ENCODE measurements at places on chromosomes 13 and 19. TPM values are rescaled to one million over a fixed set of nuclear protein-coding genes. Genes with fewer than 3 reads are reported as not detected.
A peak's percentile ranks its signal among the peaks of the same experiment; 100 is the strongest.

Gene ENOX1
- 17.6 TPM for total RNA-seq

- H3K36me3 ChIP-seq = no peaks in the 10 kb centered on the region
- no peaks in the 10 kb centered on the region for H3K4me1 ChIP-seq
- H3K27me3 ChIP-seq = no peaks in the 10 kb centered on the region
- no peak overlapping the region for H3K27ac ChIP-seq
- no peak for DNase-seq
Observed at GRCh38 chr13:71240911-71241310, 626.1 kb downstream of the DACH1 start.

DNA sequence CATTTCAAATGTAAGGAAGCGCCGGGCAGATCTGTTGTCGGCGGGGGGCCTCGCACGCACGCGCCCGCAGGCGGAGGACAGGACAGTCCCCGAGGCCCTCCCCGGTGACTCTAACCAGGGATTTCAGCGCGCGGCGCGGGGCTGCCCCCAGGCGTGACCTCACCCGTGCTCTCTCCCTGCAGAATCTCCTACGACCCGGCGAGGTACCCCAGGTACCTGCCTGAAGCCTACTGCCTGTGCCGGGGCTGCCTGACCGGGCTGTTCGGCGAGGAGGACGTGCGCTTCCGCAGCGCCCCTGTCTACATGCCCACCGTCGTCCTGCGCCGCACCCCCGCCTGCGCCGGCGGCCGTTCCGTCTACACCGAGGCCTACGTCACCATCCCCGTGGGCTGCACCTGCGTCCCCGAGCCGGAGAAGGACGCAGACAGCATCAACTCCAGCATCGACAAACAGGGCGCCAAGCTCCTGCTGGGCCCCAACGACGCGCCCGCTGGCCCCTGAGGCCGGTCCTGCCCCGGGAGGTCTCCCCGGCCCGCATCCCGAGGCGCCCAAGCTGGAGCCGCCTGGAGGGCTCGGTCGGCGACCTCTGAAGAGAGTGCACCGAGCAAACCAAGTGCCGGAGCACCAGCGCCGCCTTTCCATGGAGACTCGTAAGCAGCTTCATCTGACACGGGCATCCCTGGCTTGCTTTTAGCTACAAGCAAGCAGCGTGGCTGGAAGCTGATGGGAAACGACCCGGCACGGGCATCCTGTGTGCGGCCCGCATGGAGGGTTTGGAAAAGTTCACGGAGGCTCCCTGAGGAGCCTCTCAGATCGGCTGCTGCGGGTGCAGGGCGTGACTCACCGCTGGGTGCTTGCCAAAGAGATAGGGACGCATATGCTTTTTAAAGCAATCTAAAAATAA, 18.2 kb downstream of the IL17D start:
- H3K36me3 ChIP-seq = no peaks in the 10 kb centered on the region
- DNase-seq = no peak
- peaks cover 28% of the 10 kb centered on the region for H3K27me3 ChIP-seq
- H3K4me1 ChIP-seq = no peaks in the 10 kb centered on the region

GRCh38 chr19:46378268-46378667, 31.4 kb downstream of the PPP5C start:
- H3K27ac ChIP-seq = peak overlapping the region; percentile 46
- no peaks in the 10 kb centered on the region for H3K4me1 ChIP-seq
- no peak for DNase-seq
- H3K36me3 ChIP-seq = peaks cover 5% of the 10 kb centered on the region
- no peak overlapping the region for H3K4me3 ChIP-seq
- no peaks in the 10 kb centered on the region for H3K27me3 ChIP-seq

Gene AXL
- total RNA-seq = 98.3 TPM

GRCh38 chr13:29957320-29957719, 106.9 kb upstream of the UBL3 start:
- peaks cover 4% of the 10 kb centered on the region for H3K4me1 ChIP-seq
- no peaks in the 10 kb centered on the region for H3K36me3 ChIP-seq
- no peak for DNase-seq
- H3K4me3 ChIP-seq = no peak overlapping the region
- H3K27me3 ChIP-seq = no peaks in the 10 kb centered on the region

GRCh38 chr19:38517321-38517720, 83.8 kb downstream of the RYR1 start:
- no peaks in the 10 kb centered on the region for H3K36me3 ChIP-seq
- no peak overlapping the region for H3K27ac ChIP-seq
- no peak overlapping the region for H3K4me3 ChIP-seq

DNA sequence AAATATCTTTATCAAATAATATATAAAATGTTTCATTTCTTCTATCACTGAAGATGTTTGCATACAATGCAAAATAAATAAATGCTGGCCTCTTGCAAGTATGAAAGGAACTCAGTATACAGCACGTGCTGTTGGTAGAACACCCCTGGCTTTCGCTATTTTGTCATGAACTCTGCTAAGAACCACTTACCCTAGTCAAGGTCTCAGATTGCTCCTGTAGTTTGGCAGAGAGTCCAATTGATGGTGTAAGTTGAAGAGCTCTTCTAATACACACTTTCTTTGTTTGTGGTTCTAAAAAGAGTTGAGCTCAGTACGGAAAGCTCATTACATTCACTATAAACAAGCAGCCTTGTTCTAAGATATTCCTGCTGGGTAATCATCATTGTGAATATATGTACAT, 1258.9 kb downstream of the EFNB2 start:
- no peak for DNase-seq
- H3K27me3 ChIP-seq = no peaks in the 10 kb centered on the region
- no peak overlapping the region for H3K4me3 ChIP-seq
- no peaks in the 10 kb centered on the region for H3K36me3 ChIP-seq
- no peak overlapping the region for H3K27ac ChIP-seq

- H3K36me3 ChIP-seq = no peaks in the 10 kb centered on the region
- no peaks in the 10 kb centered on the region for H3K27me3 ChIP-seq
- H3K4me3 ChIP-seq = no peak overlapping the region
- H3K27ac ChIP-seq = no peak overlapping the region
- no peak for DNase-seq
Observed at GRCh38 chr13:44386913-44387556, 13.4 kb downstream of the SERP2 start.

DNA sequence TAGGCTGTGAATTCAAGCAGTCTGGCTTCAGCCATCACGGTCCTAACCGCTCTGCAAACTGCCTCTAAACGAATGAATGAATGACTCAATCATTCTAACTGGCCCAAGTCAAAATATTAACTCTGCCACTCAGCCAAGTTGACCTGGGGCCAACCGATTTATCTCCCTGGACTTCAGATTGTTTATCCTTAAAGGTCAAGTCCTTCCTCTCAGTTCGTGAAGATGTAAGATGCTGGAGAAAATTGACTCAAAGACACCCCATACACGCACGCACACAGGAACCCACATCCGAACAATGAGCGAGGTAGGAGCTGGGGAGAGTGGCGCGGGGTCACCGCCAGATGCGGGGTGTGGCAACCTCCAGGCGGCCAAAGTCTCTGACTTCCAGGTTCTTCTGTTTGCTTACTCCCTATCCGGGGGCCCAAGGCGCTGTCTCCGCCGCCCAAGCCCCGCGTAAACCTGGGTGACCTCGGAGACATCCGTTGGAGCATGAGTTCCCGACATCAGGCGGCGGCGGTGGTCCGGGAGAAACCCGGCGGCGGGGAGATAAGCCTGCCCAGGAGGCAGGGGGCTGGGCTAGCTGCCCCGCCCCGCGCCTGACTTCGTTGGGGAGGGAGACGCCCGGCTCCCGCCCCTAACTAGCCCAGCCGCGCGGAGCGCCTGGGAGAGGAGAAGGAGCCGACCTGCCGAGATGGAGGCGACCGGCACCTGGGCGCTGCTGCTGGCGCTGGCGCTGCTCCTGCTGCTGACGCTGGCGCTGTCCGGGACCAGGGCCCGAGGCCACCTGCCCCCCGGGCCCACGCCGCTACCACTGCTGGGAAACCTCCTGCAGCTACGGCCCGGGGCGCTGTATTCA, at the start of gene CYP2S1:
CYP2S1 (plus strand) TSS at position 646 of the 856 bp plus-strand sequence; CDS start at position 692, 46 bp downstream.
- H3K27ac ChIP-seq = no peak within 1 kb of the TSS
- peak within 1 kb of the TSS; percentile 27 for H3K4me3 ChIP-seq
- H3K27me3 ChIP-seq = no peaks in the 10 kb centered on the region
- DNase-seq = no peak
- H3K36me3 ChIP-seq = no peaks in the 10 kb centered on the region

- H3K27me3 ChIP-seq = no peaks in the 10 kb centered on the region
- H3K4me1 ChIP-seq = peaks cover 38% of the 10 kb centered on the region
- H3K4me3 ChIP-seq = no peak overlapping the region
- no peak for DNase-seq
- H3K36me3 ChIP-seq = no peaks in the 10 kb centered on the region
Observed at GRCh38 chr13:108915095-108915633, 285.8 kb downstream of the MYO16 start.

DNA sequence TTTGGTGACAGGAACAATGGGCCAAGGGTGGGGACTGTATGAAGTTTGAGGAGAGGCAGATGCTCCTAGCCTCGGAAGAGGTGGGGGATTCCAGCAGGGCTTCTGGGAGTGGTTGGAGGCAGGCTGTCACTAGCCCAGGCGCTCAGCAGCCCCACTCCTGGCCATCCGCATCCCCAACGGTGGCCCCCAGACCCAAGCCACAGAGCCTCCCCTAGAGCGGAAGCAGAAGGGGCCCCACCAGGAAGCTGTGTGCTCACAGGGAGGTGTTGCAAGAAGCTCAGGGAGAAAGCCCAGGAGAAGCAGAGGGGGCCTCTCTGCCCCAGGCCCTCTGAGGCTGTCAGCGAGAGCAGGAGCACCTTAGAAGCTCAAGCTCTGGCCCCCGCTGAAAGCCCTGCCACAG, 8.3 kb downstream of the PRAM1 start:
- no peak overlapping the region for H3K27ac ChIP-seq
- DNase-seq = no peak
- no peaks in the 10 kb centered on the region for H3K36me3 ChIP-seq
- no peak overlapping the region for H3K4me3 ChIP-seq

- peaks cover 20% of the 10 kb centered on the region for H3K4me1 ChIP-seq
- H3K4me3 ChIP-seq = no peak overlapping the region
- no peaks in the 10 kb centered on the region for H3K27me3 ChIP-seq
- DNase-seq = peak; percentile 81
- peak overlapping the region; percentile 70 for H3K27ac ChIP-seq
Observed at GRCh38 chr13:45055902-45056648, 64.2 kb upstream of the GTF2F2 start.

Gene CEACAM19
- 1.4 TPM for total RNA-seq

Measured in sigmoid colon (tissue), 7 donors.